ENCODE measurements at places on chromosomes 11 and 22.

- peak; percentile 40 for DNase-seq
Observed at GRCh38 chr11:68076371-68077042, 37.7 kb downstream of the TCIRG1 start.

DNA sequence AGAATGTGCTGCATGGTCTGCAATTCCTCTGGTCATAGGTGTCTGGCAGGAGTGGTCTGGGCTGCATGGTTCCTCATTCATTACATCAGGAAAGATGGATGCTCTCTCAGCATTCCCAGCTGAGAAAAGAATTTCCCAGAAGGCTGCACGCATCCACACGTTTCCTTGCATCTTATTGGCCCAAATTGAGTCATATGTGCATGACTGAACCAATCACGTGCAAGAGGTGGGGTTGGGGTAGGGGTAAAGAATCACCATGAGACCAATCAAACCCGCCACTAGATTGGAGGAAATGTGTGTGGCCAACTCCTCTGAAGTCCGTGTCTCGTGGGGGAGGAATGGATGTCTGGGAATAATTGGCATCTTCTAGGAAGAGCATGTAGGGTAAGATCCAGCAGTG lies 28.8 kb downstream of the TST start:
- DNase-seq, result peak; percentile 21

- peak; percentile 61 for DNase-seq
Observed at GRCh38 chr11:82718307-82718706, 15.4 kb downstream of the FAM181B start.

- no peak for DNase-seq
Observed at GRCh38 chr11:95163106-95163505, 67.9 kb downstream of the SESN3 start.

DNA sequence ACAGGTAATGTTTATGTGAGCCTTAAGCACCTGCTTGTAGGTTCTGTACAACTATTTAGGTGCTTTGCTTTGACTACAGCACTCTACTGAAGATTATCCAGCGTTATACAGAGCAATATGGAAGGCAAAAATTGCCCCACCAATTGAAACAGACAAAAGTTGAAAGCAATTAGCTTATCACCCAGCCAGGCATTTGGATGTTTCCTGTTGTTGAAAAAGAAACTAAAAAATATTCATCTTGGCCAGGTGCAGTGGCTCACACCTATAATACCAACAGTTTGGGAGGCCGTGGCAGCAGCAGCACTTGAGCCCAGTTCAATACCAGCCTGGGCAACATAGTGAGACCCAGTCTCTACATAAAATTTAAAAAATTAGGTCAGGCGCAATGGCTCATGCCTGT lies 18.5 kb downstream of the ATL3 start:
- no peak for DNase-seq

DNA sequence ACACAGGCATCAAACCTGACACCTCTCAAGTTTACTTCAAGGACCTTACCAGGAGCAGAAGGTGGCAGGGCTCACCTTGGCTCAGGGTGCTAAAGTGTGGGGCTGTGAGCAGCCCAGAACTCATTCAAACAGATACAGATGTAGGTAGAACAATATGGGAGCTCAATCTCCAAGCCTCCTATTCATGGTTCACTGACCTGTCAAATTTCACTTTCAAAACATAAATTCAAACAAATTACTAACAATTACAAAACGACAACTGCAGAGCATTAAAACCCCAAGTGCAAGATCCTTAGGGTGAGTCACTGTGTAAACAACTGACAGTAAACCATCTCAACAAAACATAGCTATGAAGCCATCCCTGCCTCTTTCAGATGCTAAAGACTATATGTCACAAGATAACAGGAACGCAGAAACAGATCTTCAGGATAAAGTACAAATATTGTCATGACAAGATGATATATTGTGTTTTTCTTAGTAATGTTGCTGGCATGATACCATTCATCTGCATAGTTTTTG lies 303.5 kb upstream of the ANO3 start:
- no peak for DNase-seq

DNA sequence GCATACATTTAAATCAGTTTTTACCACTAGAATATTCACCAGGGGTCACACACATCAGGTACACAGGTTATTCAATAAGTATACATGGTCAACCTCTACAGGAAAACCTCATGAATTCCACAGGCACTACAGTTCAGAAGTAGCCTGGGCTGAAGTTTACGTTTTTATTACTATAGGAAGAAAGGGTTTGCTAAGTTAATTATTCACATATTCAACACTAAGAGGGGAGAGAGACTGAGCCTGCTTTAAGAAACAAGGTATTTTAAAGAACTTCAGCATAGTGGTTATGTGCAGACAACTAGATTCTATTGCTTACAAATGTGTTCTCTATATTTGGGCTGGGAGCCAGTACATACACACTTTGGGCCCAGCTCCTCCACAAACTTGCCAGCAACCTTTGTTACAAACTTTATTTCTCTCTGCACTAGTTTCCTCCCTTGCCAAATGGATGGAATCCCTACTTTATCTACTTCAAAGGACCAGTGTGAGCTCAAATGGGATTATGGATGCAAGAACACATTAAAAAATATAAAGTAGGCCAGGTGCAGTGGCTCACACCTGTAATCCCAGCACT lies 31.9 kb downstream of the IL18BP start:
- no peak for DNase-seq

DNA sequence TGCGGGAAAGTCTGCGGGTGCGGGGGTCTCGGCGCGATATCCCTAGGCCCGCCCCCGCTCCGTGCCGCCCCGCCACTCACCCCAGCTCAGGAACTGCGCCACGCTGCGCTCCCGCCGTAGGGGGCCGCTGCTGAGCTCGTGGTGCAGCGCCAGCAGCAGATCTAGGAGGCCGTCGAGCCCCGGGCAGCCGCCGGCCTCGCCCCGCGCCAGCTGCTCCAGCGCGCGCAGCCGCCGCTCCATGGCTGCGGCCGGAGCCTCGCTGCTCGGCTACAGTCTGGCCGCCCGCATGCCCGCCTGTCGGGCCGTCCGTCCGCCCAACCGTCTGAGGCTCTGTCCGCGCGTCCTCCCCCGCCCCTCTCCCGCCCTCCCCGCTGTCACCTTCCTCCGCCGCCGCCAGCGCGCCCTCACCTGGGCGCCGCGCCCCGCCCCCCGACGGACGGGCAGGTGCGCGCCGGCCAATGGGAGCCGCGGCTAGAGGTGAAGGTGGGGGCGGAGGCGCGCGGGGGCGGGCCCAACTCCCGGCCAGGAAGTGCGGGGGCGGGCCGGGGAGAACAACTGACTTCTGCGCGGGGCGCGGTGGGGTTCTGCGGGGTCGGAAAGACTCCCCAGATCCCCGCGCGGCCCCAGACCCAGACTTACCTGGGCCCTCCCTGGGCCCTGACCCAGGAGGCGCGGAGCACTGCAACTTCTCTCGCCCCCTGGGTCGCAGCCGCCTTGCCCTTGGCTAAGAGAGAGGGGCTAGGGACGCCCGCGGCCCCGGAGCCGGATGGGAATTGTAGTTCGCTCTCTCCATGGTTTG lies at the start of gene CDC42BPG:
Gene CDC42BPG, minus strand, starts transcription at position 324 of the 799 bp plus-strand sequence. Its CDS starts 84 bp downstream, at position 240.
- peak; percentile 87 for DNase-seq

Measured in NAMALWA (cell line).